ENCODE measurements at places on chromosomes 2 and 18.

DNA sequence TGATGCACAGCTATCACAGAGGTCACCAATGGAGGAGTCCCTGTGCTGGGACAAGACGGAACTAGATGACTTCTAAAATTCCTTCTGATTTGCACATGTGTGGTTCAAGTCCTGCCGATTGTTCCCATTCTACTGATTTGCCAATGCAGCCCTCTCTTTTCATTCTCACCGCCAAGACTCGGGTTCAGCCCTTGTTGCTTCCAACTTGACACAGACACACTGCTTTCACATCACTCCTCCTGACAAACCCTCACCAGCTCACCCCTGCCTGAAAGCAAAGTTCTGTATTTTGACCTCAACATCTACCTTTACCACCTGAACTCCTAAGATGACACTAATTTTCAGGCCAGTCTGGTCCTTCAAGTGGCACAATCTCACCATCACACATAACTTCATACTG, 25.5 kb downstream of the REEP1 start:
- DNase-seq: no peak

DNA sequence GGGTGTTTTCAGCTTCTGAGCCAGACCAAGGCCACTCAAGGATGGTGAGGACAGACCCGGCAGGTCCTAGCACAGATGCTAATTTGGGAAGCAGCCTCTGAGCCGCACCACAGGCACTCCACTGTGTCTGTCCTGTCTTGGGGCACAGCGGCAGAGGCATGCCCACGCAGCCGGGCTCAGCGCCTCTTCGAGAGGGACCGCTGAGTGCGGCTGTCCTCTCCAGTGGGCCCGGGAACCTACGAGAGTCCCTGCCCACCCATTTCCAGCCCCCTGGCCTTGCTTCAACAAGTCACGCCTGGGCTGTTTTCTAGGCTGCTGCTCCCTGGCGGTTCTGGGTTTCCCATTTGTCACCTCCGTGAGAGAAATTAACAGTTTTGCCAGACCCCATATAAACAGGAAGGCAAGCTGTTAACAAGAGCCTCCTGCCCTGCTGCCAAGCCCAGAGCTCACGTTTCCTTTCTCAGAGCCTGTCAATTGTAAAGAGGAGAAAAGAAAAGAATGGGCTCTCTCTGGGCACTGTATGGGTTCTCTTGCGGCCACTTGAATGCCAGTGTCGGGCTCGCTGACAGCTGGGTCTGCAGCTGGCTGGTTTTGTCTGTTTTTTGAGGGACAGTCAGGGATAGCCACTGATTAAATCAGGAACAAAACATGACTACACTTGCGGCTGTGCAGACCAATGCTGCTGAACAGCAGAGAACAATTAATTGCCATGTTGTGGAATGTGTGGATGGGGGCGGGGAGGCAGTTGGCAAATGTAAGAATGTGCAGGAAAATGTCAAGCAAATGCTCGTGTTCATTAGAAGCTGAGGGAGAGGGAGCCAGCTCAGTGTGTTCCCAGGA, 30.6 kb downstream of the TMEM17 start:
- no peak for DNase-seq

GRCh38 chr2:100242891-100243619, 79.2 kb downstream of the LONRF2 start:
- DNase-seq: peak; percentile 67

GRCh38 chr2:193240752-193241151, 1046.0 kb upstream of the TMEFF2 start:
- DNase-seq: no peak

DNA sequence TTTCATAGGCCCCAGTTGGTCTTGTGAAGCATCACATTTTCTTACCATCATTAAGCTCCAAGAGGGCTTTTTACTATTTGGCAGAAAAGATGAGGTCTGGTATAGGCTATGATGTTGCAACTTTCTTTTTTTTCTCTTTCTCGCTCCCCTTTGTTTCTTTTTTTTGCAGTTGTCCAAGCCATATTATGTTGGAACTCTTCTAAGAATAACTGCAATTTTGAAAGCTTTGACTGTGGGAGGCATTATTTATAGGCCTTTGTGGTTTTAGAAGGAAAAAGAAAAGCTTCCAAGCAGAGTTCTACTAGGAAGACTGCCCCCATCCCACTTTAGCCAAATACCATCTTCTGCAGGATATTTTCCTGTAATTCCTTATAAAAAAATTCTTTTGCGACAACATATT, 571.6 kb downstream of the ARHGAP15 start:
- no peak for DNase-seq

GRCh38 chr2:151096235-151096634, 165.4 kb downstream of the RBM43 start:
- no peak for DNase-seq

DNA sequence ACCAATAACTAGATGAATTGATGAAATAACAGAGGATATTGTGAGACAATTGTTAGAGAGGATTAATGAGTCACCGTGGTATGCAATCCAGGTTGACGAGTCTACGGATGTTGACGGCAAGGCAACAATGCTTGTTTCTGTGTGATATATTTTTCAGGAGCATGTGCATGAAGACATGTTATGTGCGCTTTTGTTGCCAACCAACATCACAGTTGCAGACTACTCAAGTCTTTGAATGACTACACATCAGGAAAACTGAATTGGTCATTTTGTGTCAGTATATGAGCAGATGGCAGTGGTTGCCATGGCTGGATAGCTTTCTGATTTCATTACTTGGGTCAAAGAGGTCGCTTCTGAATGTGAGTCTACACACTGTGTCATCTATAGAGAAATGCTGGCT, 96.8 kb upstream of the CRACDL start:
- DNase-seq: no peak

- DNase-seq: no peak
Observed at GRCh38 chr18:56747032-56747658, 96.0 kb downstream of the WDR7 start.

- no peak for DNase-seq
Observed at GRCh38 chr2:48312126-48312525, 217.8 kb upstream of the STON1 start.

DNA sequence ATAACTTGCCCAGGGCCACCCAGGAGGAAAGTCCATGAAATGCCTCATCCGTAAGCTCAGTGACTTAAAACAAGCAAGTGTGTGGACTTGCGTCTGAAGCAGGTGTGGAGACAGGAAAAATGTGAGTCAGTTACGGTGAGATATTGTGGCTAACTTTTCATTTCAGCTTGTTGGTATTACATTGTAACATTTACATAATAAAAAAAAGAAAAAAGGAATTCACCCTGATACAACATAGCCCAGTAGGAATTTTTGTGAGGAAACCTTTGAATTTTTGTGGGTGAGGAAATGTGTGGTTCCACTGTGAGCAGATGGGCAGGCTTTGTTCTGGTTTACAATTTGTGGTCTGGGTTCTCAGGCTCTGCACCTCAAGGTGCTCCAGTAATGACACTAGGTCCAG, 33.7 kb upstream of the LYPD6B start:
- DNase-seq: no peak

- peak; percentile 77 for DNase-seq
Observed at GRCh38 chr2:231482806-231483391, 18.6 kb upstream of the NCL start.

DNA sequence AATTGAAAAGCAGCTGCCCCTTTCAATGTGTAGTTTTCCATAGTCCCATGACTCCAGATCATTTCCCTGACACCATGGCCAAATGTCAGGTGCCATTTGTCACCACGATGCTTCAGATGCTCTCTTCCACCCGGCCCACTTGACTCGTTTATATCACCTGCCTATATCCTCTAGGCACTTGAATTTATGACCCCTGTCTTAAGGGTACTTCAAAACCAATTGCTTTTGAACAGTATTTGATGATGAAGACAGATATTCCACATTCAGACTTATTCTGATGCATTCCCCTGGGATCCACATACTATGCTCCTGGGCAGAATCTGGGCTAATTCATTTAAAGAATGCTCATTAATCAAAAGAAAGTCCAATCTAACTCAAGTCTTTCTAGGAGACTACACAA, 16.9 kb upstream of the RHBDD1 start:
- no peak for DNase-seq

DNA sequence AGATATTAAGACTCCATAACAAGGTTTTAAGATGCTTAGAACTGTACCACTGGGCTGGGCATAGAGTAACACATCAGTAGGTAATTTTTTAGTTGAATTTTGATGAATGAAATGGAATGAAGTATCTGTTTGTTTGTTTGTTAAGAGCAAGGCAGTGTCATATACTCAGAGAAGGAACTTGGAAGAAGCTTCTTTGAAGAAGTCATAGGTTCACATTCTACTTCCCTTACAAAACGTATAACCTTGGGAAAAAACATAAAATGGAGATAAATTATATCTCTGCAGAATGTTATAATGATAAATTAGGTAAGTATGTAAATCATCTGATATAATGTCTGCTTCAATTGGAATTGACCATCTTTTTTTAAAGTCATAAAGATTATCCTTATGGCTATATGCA, 122.1 kb upstream of the SLC39A10 start:
- no peak for DNase-seq

DNA sequence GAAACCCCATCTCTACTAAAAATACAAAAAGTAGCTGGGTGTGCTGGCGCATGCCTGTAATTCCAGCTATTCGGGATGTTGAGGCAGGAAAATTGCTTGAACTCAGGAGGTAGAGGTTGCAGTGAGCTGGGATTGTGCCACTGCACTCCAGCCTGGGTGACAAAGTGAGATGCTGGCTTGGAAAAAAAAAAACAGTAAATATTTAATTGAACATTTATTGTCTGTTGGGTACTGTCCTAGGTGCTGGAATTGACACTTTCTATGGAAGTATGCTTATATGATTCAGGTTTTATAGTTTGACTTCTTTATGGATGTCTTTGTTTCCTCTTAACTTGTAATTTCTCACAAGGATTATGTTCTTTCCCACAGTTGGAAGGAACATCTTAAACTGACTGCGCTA, 633.1 kb upstream of the SETBP1 start:
- no peak for DNase-seq

DNA sequence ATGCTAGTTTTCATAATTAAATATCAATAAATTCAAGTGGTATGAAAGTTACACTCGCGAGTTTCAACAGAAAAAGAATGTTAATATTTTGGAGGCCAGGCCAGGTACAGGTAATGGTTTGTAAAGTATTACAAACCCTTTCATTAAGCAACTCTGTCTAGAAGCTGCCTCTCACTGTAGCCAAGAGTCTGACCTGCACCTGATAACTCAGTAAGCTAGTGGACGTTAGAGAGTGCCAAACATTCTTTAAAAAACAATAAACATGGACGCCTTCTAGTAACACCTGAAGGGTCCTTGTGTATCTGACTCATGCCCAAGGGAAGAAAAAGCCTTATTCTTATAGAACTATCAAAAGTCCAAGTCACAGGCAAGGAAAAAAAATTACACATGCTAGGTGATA, 70.2 kb downstream of the MBD2 start:
- DNase-seq: no peak

DNA sequence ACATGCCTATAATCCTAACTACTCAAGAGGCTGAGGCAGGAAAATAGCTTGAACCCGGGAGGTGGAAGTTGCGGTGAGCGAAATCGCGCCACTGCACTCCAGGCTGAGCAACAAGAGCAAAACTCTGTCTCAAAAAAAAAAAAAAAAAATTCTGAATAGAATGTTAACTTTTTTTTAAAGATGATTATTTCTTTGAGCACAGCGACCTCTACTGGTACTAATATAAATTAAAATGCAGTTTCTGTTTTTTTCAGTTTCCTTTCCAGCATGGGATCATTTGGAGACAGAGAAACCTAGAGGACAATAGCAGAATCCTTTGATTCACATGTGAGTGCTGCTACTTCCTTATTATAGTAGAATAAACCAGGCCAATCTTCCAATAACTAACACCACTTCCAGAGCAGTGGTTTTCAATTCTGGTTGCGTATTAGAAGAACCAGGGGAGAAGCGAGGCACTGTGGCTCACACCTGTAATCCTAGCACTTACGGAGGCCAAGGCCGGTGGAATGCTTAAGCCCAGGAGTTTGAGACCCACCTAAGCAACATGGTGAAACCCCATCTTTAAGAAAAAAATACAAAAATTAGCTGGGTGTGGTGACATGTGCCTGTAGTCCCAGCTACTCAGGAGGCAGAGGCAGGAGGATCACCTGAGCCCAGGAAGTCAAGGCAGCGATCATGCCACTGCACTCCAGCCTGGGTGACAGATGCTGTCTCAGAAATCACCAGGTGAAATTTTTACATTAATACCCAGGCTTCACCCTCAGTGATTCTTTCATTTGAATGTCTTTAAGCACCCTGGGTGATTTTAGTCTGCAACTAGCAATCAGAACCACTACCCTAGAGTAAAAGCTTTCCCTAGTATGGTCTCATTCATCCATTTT, 10.1 kb downstream of the SRSF7 start:
- DNase-seq: no peak

GRCh38 chr2:232449964-232450363, 6.0 kb upstream of the ALPI start:
- no peak for DNase-seq

DNA sequence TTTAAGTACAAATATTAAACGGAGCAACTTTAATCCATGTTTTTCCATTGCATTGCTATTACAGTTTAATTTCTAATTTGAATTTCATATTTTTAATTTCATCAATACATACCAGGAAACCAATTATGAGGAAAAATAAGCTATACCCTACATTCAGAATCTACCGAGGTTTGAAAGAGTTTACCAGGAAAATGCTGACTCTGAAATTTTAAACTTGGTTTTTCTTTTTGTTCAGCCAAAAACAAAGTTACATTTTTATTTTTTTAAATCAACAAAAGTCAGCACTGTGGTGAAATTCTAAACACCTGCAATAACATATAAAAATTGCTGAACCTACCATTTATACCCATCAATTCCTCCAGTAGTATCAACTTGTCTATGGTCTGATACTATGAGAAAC, 53.7 kb downstream of the GFPT1 start:
- DNase-seq: no peak

DNA sequence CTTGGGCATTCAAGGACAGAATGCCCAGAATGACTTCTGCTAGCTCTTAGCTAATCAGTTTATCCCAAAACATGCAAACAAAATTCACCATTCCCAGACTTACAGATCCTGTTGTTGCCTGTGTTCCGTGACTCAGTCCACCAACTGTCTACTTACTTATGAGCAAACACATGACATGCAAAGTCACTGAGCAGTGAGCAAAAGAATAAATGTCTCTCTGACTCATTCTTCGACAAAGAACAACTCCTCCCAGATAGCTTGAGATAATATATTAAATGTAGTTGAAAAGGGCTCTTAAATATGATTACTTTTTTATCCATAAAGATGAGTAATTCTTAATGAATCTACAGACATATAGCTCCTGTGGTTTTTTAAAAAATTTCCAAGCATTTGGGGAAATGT, 9.0 kb upstream of the CREG2 start:
- no peak for DNase-seq

DNA sequence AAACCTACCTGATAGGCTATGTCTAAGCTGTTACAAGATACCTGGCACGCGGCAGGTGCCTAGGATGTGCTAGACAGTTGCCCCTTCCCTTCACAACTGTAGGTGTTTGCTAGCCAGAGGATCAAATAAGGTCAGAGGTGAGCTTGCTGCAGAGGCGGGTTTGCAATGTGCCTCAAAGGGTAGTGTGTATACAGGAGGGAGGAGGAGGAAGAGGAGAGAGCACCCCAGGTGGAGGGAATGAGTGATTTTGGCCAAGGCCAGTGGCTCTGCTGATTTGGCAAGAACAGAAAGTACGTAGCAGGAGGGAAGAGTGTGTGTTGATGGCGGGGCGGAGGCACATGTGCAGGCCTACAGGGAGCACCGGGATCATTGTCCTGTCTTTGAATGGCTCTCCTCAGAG, 236.5 kb downstream of the HAUS1 start:
- no peak for DNase-seq

- no peak for DNase-seq
Observed at GRCh38 chr2:215716956-215717355, 281.1 kb upstream of the FN1 start.
